ENCODE measurements at places on chromosomes 4 and X.

DNA sequence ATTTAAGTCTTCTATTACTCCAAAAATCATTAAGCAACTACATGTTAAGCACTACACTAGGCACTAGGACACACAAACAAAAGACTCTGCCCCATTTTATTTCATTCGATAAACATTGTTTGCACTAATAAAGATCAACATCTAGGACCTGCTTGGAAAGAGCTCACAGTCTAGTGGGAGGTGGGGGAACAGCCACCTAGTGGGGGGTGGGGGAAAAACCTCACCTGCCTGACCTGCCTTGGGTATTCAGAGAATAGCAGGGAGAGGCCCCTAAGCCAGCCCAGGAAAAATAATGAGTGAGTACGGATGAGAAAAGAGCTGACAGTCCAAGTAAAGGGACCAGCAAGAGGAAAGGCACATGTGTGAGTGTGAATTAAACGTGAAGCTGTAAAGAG lies 52.2 kb downstream of the PRDM5 start:
- DNase-seq: no peak

GRCh38 chr4:5683566-5683965 lies 24.8 kb downstream of the EVC2 start:
- no peak for DNase-seq

DNA sequence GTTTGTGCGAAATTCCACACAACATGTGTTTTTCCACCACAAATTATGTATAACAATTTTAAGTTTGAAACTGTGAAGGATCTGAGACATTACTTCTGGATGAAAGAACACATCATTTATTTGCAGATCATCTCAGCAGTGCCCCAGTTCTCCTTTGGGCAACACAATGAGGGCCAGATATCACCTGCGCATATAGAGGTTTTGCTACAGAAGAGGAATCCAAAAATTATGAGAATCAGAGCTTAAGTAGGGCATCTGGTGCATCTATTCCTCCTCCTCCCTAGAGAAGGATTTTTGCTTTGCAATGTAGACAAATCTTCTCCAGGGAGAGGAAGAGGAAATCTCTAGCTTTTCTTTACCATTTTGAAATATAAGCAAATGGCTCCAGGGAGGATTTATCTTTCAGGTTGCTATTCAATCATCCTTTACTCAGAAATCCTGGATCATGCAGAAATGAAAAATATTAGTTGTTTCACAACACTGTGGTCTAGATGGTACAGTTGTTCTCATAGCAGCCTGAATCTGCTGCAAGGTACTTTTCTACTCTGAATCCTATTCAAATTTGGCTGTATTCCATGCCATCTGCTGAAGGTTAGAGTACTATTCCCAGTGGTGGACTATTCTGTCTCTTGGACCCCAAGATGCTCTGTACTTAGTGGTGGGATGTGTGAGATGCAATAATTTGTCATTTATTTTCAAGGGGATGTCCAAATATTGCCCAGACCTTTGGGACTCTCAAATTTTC lies 132.1 kb downstream of the SNCA start:
- no peak for DNase-seq

DNA sequence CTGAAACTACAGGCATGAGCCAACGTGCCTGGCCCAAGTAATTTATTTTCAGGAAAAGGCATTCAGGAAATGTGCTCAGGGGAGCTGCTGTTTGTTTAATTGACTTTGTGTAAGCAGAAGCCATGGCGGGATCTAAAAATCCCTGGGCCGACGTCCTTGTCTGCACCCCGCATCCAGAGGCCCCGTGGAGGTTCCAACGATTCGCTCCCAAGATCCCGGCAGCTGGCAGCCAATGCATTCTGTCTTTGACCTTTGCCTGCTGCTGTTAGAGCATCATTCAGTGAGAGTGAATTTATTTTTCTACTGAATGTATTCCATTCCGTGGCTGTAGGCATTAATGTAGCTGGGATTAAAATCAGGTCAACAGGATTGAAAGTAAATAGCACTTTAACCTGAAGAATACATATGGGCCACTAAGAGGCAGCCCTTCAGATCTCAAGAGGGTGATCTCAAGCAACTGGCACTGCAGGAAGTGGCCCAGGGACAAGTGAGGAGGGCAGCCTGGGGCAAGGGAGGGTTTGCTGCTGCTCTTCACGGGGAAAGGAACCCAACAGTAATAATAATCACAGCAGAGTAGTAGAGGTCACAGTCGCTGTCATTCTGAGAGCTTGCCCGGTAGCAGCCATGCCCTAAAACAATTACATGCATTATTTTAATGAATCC lies 75.2 kb downstream of the PSAPL1 start:
- no peak for DNase-seq

DNA sequence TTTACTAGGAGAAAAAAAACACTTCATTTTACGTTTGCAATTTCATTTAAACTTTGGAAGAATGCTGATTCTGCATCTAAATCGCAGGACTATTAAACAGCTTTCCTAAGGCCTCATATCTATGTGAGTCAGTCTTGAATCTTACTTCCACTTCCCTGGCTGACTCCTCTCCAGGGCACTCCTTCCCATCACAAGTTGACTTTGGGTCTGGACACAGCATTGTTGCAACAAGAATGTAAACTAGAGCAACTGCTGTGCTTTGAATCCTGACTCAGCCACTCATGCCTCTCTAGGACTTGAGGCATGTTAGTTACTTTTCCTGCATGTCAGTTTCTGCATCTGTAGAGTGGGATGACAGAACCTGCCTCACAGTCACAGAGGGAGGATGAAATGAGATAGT lies 413.8 kb downstream of the FAT4 start:
- no peak for DNase-seq

- DNase-seq: no peak
Observed at GRCh38 chr4:3248811-3249661, at the start of gene MSANTD1. TSS of gene MSANTD1 (plus strand) at chr4:3249159. CDS start at chr4:3249223, 64 bp downstream.

- DNase-seq: no peak
Observed at GRCh38 chr4:140236654-140237169, 82.7 kb upstream of the MAML3 start.

DNA sequence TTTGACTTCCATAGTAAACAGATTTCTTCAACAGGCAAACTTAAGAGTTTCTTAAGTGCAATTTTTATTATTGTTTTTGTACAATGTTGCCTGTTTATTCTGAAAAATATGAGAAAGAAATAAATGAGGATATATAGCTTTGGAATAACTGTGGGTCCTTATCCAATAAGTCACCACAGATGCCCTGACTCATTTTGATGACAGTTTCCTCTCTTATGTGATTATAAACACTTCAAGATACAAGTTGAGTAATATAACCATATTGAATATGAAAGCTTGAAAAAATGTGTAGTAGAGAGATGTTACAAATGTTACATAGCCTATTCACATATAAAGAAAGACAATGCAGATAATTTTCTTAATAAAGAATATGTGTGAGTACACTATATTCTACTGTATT lies 931.6 kb downstream of the RAPGEF2 start:
- DNase-seq: no peak

DNA sequence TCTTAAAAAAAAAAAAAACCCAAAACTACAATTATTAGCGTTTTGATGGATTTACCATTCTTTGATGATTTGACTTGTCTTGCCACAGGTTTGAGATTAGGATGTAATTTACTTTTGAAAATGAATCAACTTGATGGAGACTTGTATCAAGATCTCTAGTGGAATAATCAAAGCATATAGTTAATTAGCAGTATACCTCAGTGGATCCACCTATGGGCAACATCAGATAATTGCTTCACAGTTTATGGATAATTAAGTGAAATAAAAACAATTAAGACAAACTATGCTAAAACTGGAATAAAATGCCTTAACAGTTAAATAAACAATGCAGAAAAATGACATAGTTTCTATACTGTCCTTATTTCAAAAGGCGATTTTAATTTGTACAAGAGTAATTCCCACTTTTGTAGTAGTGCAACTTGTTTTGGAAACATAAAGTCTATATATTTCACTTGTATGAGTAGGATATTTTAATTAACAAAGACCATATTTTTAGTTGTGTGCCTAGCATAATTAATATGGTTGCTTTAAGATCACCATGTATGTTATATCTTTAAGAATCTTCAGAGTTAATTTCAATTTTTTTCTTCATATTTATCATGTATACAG lies 4.2 kb downstream of the CPEB2 start:
- DNase-seq: no peak

- DNase-seq: no peak
Observed at GRCh38 chrX:9062641-9063040, 28.7 kb upstream of the FAM9B start.

Measured in NCI-H1930 (cell line).